Calu3 (cell line): ENCODE measurements at places on chromosomes 5 and 9. TPM values are rescaled to one million over a fixed set of nuclear protein-coding genes. Genes with fewer than 3 reads are reported as not detected.
A peak's percentile ranks its signal among the peaks of the same experiment; 100 is the strongest.

IGIP gene
- 5.9 and 6.2 TPM in 2 replicates for total RNA-seq

SPATA31D4 gene
- not detected in 2 replicates for total RNA-seq

CDKN2A gene
- 257 and 284 TPM in 2 replicates for total RNA-seq

INSL6 gene
- not detected in 2 replicates for total RNA-seq

MLANA gene
- not detected in 2 replicates for total RNA-seq

CDH10 gene
- total RNA-seq, result not detected in 2 replicates

OTULINL gene
- 3.6 and 5.3 TPM in 2 replicates for total RNA-seq

GPRIN1 gene
- total RNA-seq, result 11.5 and 12.6 TPM in 2 replicates

INSL4 gene
- 0.44 and 0.54 TPM in 2 replicates for total RNA-seq

MZB1 gene
- 0.24 TPM in 1 of 2 replicates, not detected in the other for total RNA-seq

- no peak for DNase-seq
Observed at GRCh38 chr5:172436078-172436878, 18.0 kb downstream of the SH3PXD2B start.

DNA sequence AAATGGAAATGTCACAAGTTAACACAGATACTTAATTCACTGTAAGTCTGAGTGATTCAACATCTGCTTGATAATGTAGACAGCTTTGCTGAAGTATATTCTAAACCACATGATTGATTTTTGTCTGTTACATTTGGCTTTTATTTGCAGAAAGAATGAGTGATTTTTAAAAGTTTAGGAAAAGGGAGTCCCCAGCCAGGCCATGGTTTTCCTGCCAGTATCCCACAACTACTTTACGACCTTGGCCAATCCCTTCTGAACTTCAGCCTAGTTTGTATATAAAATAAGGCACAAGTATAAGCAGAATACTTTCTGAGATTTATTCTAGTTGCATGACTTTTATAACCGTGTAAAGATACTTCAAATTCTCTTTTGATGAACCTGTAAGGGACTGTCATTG lies 27.1 kb downstream of the WDR36 start:
- no peak for DNase-seq

- no peak for DNase-seq
Observed at GRCh38 chr5:57262541-57262940, 88.7 kb downstream of the GPBP1 start.

GRCh38 chr9:20744036-20744630 lies 60.1 kb downstream of the FOCAD start:
- no peak for DNase-seq

DNA sequence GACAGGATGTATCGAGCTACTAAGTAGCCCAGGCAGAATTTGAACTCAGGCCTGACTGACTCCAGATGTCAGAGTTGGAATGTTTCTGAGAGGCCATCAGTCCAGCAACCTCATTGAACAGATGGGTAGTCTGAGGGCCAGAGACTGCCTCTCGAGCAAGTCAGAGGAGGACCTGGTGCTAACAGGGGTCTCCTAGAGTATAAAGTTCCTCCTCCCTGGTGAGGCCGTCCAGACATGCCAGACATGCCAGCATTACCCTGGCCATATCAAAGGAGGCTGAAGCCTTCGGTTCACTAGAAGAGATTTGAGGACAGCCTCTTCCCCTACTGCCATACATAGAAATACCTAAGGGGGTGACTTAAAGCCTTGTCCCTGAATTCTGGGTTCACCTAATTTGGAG lies 81.2 kb downstream of the ZNF618 start:
- DNase-seq, result no peak

DNA sequence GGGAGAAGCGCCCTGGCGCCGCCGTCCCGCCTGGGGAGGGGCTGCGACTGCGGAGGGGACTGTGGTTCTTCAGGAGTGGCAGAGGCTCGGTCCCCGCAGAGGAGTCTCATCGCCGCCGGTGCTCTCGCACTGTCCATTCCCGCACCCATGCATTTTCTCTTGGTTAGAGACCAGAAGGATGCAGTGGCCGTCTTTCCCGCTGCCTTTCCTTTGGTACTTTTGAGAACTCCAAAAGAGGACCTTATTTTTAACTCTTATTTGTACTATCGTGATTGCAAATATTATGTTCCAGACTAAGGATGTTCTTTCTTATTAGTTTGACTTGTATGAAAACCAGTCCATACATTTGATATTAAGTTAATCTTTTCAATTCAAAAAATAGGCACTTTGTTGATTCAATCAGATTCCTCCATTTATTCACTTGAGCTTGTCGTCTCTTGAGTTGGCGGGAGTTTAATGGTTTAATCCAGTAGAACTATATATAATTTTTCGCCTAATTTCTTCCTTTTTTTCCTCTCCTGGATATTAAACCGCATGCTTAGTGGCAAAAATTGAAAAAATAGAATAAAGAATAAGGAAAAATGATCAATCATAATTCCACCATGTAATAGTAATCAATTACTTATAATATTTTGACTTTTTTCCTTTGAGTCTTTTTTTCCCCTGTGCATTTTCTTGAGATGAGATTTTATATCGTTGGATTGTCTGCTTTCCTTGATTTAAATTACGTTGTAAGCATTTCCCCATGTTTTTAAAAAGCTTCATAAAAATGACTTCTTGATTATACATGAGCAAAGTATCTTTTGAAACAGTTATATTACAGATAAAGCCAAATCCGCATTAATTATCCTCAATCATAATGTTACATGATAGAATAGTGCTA lies 861 bp downstream of the ZFYVE16 start:
- DNase-seq, result peak; percentile 84

GRCh38 chr9:110744715-110745384 lies 76.3 kb downstream of the MUSK start:
- DNase-seq, result peak; percentile 44

GRCh38 chr9:87711857-87712800 lies 13.8 kb upstream of the CTSL start:
- no peak for DNase-seq

- DNase-seq, result no peak
Observed at GRCh38 chr5:67969631-67970030, 245.9 kb upstream of the PIK3R1 start.

GRCh38 chr9:82726424-82727276 lies 336.3 kb downstream of the RASEF start:
- no peak for DNase-seq

DNA sequence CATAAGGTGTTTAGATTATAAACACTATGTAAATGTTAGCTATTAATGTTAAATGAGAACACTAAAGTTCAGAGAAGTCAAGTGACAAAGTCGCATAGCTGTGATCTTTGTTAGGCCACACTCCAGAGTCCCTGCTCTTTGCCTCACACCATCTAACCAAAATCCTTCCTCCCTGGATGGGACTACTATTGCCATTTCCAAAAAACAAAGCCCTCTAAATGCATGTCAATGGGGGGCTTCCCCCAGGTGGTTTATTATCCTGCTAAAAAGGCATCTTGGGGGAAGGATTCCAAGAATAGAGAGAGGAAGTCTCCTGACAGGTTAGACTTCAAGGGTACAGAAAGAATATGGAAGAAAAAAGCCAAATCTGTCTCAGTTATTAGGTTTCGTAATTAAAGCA lies 10.4 kb downstream of the NR6A1 start:
- no peak for DNase-seq

- no peak for DNase-seq
Observed at GRCh38 chr9:129309906-129310305, 131.8 kb upstream of the IER5L start.

- DNase-seq, result no peak
Observed at GRCh38 chr5:133635051-133635450, 22.7 kb upstream of the FSTL4 start.

DNA sequence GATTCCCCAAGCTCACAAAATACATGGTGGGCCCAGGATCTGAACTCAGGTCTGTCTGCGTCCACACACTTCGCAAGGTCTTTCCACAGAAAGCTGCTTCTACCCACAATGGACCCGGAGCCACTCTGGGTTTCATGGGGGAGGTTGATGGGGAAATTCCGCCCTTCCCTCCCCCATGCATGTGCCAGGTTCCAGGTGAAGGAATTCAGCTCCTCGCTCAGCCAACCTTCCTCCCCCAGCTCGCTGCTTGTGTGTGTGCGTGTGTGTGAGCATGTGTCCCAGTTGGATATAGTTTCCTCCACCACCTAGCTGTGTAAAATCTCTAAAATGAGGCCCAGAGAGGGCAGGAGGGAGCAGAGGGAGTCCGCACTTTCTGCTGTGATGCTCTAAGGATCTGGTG lies 1.0 kb downstream of the PTGS1 start:
- DNase-seq, result no peak

GRCh38 chr9:126852086-126852688 lies 8.3 kb upstream of the ZBTB34 start:
- no peak for DNase-seq

GRCh38 chr9:113012492-113012891 lies 500 bp upstream of the ZNF883 start:
- DNase-seq, result no peak

DNA sequence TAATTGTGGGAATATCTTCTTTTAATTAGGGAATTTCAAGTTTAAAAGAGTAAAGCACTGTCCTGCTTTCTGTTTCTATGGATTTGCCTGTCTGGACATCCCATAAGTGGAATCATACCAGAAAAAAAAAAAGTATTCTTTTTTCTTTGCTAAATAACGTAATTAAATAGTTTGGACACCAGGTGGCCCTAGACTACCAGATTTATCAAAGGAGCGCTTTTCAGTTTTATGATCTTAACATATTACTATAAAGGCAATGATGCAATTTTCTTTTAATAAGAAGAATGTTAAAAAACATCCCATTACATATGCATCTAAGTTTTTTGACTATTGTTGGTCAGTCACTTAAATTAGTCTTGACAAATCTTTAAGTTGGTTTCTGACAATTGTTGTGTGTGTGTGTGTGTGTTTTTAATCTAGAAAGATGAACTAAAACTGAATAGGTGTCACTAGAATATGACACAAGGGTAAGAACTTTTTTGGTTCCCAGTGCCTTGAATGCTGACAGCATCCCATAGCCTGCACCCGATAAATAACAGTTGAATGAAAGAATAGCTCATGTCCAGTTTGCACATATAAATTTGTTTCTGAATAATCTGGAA lies 49.5 kb downstream of the C5orf22 start:
- peak; percentile 24 for DNase-seq

- no peak for DNase-seq
Observed at GRCh38 chr9:36320466-36320865, 62.2 kb upstream of the GNE start.

DNA sequence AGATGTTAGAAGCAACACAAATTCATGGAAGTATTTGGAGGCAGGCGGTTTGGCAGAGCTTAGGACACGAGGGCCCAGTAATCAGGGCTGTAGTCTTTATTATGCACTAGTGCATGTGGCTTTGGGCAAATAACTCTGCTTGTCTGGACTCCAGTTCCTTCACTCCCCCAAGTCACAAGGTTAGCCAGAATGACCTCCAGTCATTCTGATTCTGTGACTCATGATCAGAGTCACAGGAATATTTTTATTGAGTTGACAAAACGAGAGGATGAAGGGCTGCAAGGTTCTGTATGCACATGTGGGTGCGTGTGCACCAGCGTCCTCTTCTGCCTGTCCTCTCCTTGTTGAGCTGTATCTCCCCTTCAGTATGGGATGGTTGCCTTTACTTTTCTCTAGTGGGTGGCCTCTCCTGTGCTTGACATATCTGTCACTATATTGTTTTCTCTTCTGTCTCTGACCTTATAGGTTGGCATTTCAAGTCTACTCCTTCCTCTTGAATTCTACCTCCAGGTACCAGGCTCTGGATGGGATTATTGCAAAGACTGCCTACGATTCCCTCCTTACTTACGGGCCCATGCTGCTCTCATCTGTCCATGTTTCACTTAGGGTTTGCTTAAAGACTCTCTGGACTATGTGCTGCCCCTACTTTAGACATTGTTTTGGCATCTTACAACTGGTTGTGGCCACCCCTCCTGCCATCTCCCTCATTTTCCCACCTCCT lies 94.6 kb downstream of the KDM4C start:
- DNase-seq, result no peak

DNA sequence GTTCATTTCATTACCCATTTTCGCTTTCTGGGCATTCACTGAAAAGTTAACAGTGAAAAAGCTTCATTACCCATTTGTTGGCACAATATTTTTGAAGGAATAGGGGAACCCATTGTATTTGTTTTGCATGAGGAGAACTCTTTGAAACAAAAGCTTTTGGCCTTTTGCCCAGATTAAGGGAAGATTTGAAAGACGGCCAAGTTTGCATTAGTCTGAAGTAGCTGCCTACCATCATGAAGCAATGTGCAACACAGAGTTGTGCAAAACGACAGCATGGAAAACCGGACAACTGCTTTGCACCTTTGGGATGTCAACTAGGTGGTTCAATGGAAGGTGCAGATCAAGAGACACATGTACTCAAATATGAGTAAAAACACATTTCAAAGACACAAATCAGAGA lies 84.9 kb downstream of the TRPM3 start:
- DNase-seq, result peak; percentile 2

- DNase-seq, result peak; percentile 49
Observed at GRCh38 chr9:135992486-135993408, 31.6 kb upstream of the UBAC1 start.

GRCh38 chr5:32331935-32332274 lies 19.2 kb upstream of the MTMR12 start:
- no peak for DNase-seq

GRCh38 chr9:9973062-9973461 lies 639.7 kb downstream of the PTPRD start:
- DNase-seq, result no peak

- DNase-seq, result no peak
Observed at GRCh38 chr5:9151684-9152427, 394.0 kb downstream of the SEMA5A start.

DNA sequence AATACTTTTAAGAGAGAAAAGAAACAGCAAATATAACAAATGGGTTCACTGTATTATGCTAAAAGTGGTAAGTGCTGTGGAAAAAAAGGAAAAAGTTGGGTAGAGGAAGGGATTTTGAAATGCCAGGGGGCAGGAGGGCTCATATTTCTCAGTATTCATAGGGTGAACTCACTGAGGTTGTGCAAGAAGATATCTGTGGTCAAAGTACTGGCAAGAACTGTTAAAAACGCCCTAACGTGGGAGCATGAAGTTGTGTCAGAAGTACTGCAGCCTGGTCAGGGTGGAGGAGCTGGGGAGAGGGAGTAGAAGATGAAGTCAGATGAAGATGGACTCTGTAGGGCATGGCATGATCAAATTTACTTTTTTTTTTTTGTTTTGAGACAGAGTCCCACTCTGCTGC lies 31.2 kb upstream of the SLC28A3 start:
- DNase-seq, result peak; percentile 16

DNA sequence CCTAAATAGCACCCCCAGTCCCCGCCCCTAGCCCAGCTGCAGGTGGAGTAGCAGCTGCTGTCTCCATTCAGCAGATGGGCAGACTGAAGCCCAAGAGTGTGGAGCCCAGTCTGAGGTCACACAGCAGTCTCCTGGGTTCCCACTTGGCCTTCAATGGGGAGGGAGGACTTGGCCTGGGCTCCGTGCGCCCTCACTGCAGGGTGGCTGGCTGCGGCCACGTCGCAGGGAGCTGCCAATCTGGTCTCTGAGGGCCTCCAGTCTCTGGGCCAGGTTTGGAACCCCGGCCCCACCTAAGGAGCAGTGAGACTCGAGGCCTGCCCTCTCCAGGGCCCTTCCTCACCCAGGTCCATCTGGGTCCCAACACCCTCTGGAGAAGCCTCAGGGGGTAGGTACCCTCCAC lies 7.4 kb downstream of the KIF12 start:
- no peak for DNase-seq

DNA sequence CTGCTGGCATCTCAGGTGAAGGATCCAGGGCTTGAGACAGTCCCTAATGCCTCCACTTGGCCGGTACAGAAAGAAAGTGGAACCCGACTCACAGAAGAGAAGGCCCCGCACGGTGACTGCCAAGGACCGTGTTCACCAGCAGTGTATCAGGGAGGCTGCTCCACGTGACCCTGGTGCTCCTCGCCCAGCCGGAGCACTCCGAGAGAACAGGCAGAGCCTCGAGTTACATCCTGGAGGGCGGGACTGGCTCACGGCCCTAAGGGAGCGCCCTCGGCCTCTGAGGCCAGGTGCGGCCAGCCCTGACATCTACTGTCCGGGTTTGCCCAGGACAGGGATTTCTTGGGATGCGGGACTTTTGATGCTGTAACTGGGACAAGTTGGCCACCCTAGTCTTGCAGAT lies 104.0 kb upstream of the SARDH start:
- DNase-seq, result no peak
